ENCODE measurements at places on chromosomes 6 and 20. TPM values are rescaled to one million over a fixed set of nuclear protein-coding genes. Genes with fewer than 3 reads are reported as not detected.

The FAM110A gene
- 2.7 TPM for total RNA-seq

- no peak for DNase-seq
These were observed 2.5 kb upstream of the SRSF12 start for GRCh38 chr6:89120371-89120770.

The DLK2 gene
- 0.60 TPM for total RNA-seq

The PBOV1 gene
- total RNA-seq: not detected

DNA sequence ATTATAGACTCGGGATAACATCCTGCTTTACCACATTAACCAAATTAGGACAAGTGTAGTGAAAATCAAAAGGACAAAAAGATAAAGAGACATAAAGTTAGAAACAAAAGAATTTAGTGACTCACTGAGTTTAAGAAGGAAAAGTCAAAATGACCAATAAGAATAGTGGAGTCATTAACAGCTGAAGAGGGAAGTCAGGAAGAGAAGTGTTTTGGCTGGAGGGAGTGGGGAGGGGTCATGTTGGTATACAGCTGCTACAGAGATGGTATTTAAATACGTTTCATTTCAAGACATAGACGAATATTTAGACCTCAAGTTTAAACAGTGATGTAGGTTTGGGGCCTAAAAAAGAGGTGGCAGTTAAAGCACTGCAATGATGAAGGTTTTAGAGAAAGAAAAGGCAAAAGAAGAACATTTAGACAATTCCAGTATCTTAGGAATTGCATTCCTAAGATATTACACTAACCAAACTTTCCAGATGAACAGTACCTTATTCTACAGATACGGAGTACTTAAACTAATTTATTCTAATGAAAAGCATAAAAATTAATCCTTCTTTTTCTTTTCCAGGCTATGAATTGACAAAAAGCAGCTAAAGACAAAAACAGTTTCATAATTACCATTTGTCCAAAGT, 10.6 kb downstream of the FKBP5 start:
- DNase-seq: peak; percentile 52

DNA sequence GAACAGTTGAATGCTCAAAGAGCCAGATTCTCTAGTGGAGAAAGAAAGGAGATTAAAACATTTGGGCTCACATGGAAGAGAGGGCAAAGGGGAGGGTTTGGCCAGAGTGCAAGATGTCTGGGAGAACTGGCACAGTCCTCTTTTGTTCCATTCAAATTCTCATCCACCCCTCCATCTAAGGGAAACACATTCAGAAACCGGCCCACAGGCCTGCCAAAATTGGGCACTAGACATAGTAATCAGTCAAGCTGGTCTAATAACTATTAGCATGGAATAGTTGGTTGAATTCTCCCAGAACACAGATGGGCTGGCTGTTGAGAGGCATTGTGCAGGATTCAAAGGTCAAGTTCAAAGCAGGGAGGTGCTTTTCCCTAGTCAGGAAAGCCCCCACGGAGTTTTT, 341.4 kb upstream of the IRAK1BP1 start:
- no peak for DNase-seq

The NMBR gene
- total RNA-seq: not detected

DNA sequence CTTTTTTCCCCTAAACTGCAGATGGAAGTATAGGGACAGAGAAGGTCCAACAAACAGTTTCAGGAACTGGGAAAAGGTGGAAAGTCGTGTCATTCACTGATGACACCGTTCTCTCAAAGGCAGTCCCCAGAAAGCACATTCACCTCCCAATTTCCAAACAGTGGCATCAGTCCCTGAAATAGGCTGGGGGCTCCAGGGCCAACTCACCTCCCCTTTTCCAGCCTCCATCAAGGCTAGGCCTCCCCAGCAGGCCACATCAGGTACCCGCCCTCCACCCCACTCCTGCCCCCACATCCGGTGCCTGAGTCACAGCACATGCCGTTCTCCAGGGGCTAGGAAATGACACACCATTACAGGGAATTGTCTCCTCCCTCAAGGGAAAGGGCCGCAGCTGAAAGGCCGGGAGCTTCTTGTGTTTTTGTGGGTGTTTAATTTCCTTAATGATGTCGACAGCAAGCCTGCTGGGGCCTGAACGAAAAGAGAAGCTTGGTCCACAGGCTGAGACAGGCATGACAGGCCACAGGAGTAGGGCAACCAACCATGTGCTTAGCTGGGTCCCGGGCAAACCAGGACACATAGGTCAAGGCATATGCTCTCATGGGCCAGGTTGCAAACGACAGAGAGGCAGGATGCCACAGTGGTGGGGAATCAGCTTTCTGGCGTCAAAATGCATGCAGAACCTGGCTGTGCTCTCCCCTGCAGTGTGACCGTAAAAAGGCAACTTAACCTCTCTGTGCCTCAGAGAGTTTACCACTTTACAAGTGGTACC, 39.2 kb downstream of the ZMYND8 start:
- DNase-seq: peak; percentile 98

The CTAGE9 gene
- total RNA-seq: not detected

DNA sequence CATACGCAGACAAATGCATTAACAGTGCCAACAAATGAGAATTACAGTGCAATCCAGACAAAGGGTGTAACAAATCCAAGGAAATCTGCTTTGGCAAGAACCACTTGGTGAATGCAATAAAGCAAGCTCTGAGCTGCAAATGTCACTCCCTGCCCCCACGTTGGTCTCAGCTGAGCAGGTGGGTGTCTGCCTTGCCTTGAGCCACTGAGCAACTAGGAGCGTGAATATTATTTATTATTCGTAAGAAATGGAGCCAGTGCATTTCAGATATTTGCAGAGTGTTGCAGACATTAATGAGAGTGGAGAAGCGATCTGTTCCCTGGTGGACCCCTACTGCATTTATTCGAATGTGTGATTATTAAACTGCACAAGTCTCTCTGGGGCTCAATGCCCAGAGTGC, 36.6 kb upstream of the F13A1 start:
- no peak for DNase-seq

Data from dermis blood vessel endothelial cell (primary cell).